Colonic mucosa (tissue), 4 donors: ENCODE measurements at places on chromosomes 16 and 17.

GRCh38 chr16:12236589-12236988 lies 260.1 kb downstream of the SNX29 start:
- DNase-seq: no peak

DNA sequence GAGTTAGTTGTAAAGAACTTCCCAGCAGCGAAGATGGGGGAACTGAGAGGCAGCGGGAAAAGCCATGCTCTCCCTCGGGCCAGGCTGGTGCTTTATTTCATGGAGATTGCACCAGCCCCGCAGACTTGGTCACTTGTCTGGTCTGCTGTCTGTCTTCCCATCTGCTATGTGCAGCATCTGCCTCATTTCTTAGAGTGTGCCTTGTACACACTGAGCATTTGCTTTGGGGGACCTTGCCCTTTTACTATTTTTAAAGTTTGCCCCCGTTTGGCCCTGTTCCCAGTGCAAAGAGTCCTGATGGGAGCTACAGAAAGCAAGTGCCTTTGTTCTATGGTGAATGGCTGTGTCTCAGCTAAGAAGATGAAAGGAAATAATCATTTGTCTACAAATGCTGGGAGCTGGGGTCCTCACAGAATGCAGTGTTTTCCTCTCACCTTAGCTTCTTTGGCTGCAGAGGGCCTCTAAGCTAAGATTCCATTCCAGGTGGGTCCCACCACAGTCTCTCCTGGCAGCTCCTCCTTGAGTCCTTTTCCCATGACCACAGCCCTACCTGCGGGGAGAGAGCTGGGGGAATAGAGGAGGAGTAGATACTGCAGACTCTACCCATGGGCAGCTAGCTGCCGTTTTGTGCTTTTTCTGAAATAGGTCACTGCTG lies 25.1 kb upstream of the CNOT1 start:
- DNase-seq: no peak

- no peak for DNase-seq
Measured at GRCh38 chr17:81438688-81439087, 43.4 kb downstream of the BAHCC1 start.

GRCh38 chr17:78665387-78665951 lies 88.3 kb upstream of the DNAH17 start:
- no peak for DNase-seq

GRCh38 chr17:82600731-82601446 lies 47.4 kb downstream of the WDR45B start:
- no peak for DNase-seq

- no peak for DNase-seq
Measured at GRCh38 chr16:13999895-14000425, 71.2 kb upstream of the MRTFB start.
